Smooth muscle cell of bladder (primary cell): ENCODE measurements at places on chromosomes 7 and 10. TPM values are rescaled to one million over a fixed set of nuclear protein-coding genes. Genes with fewer than 3 reads are reported as not detected.

Gene ANKRD2
- 0.71 and 1.2 TPM in 2 replicates for total RNA-seq

Gene ING3
- total RNA-seq, result 9.3 and 11.7 TPM in 2 replicates

Gene SDHAF3
- total RNA-seq, result 4.0 and 6.7 TPM in 2 replicates

Gene LIPN
- total RNA-seq, result not detected in 2 replicates

Gene C10orf105
- under 0.01 TPM in 2 replicates for total RNA-seq

Gene SLC26A3
- total RNA-seq, result not detected in 2 replicates

Gene PDIA4
- total RNA-seq, result 422 and 623 TPM in 2 replicates

Gene SPDYE16
- 0.14 TPM in 1 of 2 replicates, not detected in the other for total RNA-seq

Gene C10orf67
- total RNA-seq, result 0.14 TPM in 1 of 2 replicates, not detected in the other

Gene IPMK
- 5.3 and 5.5 TPM in 2 replicates for total RNA-seq

Gene ASB10
- not detected in 2 replicates for total RNA-seq

Gene GIMAP6
- 0.14 and 0.18 TPM in 2 replicates for total RNA-seq

Gene GPR37
- 3.3 and 3.8 TPM in 2 replicates for total RNA-seq

Gene LDB1
- total RNA-seq, result 45.2 and 52.0 TPM in 2 replicates

Gene MRPL32
- total RNA-seq, result 59.8 and 63.1 TPM in 2 replicates

Gene PLEKHA8
- total RNA-seq, result 10.1 and 11.4 TPM in 2 replicates

Gene RABGEF1
- 32.9 and 39.4 TPM in 2 replicates for total RNA-seq

Gene SORCS3
- not detected in 2 replicates for total RNA-seq

Gene PON1
- total RNA-seq, result not detected in 2 replicates

Gene HOXA6
- total RNA-seq, result 3.4 and 4.4 TPM in 2 replicates

Gene SPDYE5
- total RNA-seq, result not detected in 2 replicates

Gene GLI3
- total RNA-seq, result 4.1 and 5.1 TPM in 2 replicates

Gene EBF3
- total RNA-seq, result 3.7 TPM in 2 replicates

Gene ZNF438
- 3.1 and 3.4 TPM in 2 replicates for total RNA-seq

Gene RADIL
- 0.46 and 0.57 TPM in 2 replicates for total RNA-seq

Gene RNLS
- total RNA-seq, result 8.0 and 8.6 TPM in 2 replicates

Gene ABCC2
- 1.6 and 2.4 TPM in 2 replicates for total RNA-seq

Gene DRGX
- total RNA-seq, result not detected in 2 replicates

Gene HK1
- 131 and 169 TPM in 2 replicates for total RNA-seq

Gene CACUL1
- 15.4 and 17.7 TPM in 2 replicates for total RNA-seq

Gene LCOR
- total RNA-seq, result 8.4 and 13.0 TPM in 2 replicates

Gene PTPRE
- total RNA-seq, result 1.2 and 1.6 TPM in 2 replicates

Gene LRRC17
- 71.5 and 79.0 TPM in 2 replicates for total RNA-seq

Gene OR6V1
- not detected in 2 replicates for total RNA-seq

Gene PLA2G12B
- total RNA-seq, result not detected in 2 replicates

Gene LRRC61
- 0.85 and 1.6 TPM in 2 replicates for total RNA-seq
